ENCODE measurements at places on chromosomes 3 and 15.

DNA sequence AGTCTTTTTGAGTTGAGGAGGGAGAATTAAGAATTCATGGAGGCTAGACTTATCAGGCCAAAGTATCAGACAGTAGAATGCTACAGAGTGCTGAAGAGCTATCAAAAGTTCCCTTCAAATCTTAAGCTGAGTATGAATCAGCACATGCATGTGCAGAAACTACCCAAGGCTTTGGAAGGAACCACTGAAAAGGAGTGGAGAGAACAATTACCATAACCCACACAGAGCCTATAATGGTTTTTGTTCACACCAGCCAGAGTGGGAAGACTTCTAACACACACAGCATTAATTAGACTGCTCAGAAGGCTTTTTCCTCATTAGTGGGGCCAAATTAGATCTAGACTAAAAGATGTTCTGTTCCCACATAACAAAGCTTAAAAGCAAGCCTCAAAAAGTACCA lies 83.7 kb upstream of the SLC6A11 start:
- no peak for DNase-seq

DNA sequence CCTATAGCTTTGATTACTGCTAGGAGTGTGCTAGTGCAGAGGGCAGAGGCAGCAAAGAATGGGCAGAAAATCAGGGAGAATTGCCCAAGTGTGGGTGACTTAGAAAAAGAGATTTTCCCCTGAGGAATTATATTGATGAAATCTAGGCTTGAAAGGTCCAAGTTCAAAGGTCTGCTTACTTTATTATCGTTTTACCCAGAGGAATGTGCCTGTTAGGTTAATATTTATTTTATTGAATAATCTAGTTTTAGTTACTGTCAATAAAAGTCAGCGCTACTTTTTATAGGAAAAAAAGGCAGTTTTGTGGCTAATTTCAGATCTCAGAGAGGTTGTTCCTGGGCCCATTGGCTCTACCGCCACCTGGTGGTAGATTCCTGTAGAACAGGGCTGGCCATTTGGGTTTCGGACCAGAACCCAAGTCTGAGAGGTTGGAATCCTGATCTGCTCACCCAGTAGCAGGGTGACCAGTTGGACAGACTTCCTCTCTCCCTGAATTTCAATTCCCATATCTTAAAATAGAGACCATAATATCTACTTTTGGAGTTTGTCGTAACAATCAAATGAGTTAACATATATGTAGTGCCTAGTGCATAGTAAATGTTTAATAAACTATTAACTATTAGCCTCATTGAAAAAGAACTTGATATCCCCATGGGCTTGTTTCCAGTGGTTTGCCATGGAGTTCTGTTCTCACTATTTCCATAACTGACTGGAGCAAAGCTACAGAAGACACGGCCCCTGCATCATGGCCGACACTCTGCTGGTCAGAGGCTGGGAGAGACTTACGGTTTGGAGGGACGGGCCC lies 62.7 kb upstream of the ZNF148 start:
- no peak for DNase-seq

DNA sequence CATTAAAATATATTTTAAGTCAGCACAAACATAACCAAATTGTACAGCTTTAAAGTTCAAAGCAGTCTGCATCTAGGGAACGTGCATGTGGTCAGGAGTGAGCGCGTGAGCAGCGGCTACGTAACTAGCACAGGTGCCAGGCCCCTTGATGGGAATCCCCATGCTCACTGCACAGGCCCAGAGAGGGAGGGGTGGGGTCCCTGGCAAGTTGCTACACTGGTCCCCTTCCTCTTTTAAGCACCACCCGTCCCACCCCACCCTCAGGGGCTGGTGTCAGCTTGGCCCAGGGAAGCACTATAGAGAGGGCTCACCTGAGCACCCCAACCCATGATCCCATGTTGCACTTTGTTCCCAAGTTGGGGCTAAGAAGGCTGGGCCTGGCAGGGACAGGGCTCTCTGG lies 835 bp upstream of the GMPPB start:
- DNase-seq: peak; percentile 64

GRCh38 chr3:109184726-109185125 lies 48.2 kb downstream of the C3orf85 start:
- DNase-seq: no peak

GRCh38 chr3:71048948-71049347 lies 534.6 kb downstream of the FOXP1 start:
- DNase-seq: no peak

DNA sequence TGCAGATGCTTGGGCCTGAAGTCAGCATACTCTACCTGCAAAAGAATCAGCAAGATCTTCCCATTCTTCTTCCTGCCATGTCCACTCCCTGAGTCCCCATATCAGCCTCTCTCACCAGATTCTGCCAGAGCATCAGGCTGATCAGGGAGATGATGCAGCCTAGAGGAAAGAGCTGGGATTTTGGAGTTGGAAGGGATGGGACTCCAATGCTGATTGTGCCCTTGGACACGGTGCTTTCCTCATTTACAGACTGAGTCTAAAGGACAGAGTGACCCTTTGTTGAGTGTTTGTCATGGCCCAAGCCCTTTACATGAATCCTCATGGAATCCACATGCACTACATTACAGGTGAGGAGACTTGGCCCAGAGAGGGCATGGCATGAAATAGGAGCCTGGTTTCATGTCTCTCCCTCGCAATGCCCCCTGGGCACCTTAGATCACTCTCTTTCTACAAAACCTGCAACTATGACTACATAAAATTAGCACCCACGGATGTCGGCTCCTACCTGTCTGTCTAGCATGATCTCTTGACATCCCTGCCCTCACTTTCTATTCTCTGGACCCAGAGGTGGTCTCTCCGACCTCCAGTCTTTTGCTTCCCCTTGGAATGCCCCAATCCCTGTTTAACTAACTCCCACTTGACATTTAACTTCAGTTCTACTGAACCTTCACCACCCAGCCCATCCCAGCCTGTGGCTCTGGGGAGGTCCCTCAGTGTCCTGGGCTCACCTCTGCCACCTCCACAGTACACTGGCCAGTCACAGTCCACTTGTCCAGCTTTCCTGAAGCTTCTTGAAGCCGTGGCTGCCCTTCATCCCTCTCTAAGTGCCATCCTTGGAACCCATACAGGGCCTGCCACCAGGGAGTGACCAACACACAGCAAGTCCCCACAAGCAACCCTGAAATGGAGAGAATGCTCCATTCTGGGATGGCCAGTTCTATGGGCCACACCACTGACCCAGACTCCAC lies 173.5 kb downstream of the ABHD5 start:
- DNase-seq: peak; percentile 41

GRCh38 chr15:93040288-93041158 lies 48.5 kb downstream of the RGMA start:
- DNase-seq: no peak

All from left forelimb (tissue), 1 donor.